ENCODE measurements at places on chromosomes 16 and 17. TPM values are rescaled to one million over a fixed set of nuclear protein-coding genes. Genes with fewer than 3 reads are reported as not detected.
A peak's percentile ranks its signal among the peaks of the same experiment; 100 is the strongest.

GRCh38 chr17:1241929-1242328 lies 28.3 kb upstream of the BHLHA9 start:
- no peak overlapping the region for H3K4me3 ChIP-seq
- DNase-seq = no peak
- no peak overlapping the region for H3K27ac ChIP-seq

GRCh38 chr16:4552541-4552940 lies 3.6 kb upstream of the C16orf96 start:
- H3K27me3 ChIP-seq = no peaks in the 10 kb centered on the region
- no peaks in the 10 kb centered on the region for H3K36me3 ChIP-seq
- H3K4me3 ChIP-seq = no peak overlapping the region
- no peak overlapping the region for H3K27ac ChIP-seq
- H3K4me1 ChIP-seq = no peaks in the 10 kb centered on the region

- no peak overlapping the region for H3K4me3 ChIP-seq
- no peaks in the 10 kb centered on the region for H3K36me3 ChIP-seq
- no peak for DNase-seq
- no peaks in the 10 kb centered on the region for H3K27me3 ChIP-seq
Measured at GRCh38 chr16:53404959-53405358, 29.3 kb upstream of the RBL2 start.

GRCh38 chr17:16929035-16929680 lies 42.8 kb downstream of the TNFRSF13B start:
- no peaks in the 10 kb centered on the region for H3K27me3 ChIP-seq
- H3K27ac ChIP-seq = no peak overlapping the region
- H3K4me3 ChIP-seq = no peak overlapping the region
- H3K36me3 ChIP-seq = no peaks in the 10 kb centered on the region
- no peak for DNase-seq

- DNase-seq = no peak
- no peak overlapping the region for H3K27ac ChIP-seq
- no peak overlapping the region for H3K4me3 ChIP-seq
- H3K36me3 ChIP-seq = no peaks in the 10 kb centered on the region
- H3K27me3 ChIP-seq = no peaks in the 10 kb centered on the region
- no peaks in the 10 kb centered on the region for H3K4me1 ChIP-seq
Measured at GRCh38 chr17:50190603-50191358, 10.7 kb downstream of the COL1A1 start.

GRCh38 chr16:48503779-48504178 lies 106.2 kb downstream of the N4BP1 start:
- DNase-seq = peak; percentile 63
- H3K27me3 ChIP-seq = no peaks in the 10 kb centered on the region
- no peak overlapping the region for H3K4me3 ChIP-seq
- peaks cover 14% of the 10 kb centered on the region for H3K4me1 ChIP-seq
- no peaks in the 10 kb centered on the region for H3K36me3 ChIP-seq
- no peak overlapping the region for H3K27ac ChIP-seq

DNA sequence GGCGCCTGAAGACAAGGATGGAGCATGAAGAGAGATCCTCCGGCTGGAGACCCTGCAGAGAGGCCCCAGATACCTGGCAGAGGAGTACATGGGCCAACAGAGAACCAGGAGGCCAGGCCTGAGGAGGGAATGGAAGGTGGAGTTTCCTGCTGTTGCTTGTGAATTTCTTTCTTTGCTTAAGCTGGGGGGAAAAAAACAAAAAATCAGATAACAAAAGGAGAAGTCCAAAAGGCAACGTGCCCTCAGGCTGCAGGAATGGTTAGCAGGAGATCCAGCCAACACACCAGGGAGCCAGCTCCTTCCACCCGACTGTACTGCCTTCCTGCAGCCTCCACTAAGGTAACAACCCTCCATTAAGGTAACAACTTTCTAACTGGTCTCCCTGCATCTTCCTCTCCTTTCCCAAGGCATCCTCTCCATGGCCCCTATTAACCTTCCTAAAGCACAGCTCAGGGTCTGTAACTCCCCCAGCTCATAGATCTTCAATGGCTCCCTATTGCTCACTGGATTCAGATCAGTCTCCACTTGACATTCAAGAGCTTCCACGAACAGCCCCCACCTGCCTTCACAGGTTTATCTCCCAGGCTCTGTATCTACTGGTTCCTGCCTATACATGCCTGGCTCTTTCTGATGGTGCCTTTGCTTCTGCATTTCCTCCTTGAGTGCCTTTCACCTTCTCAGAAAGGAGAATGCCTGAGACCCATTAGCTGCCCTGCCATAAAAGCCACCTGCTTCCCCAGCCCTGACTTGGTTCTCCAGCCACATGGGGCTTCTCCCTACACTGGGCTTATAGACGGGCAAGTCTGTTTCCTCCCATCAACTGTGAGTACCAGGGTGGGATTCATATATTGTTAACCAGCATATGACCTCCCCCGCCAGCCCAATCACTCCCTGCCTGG lies 725 bp upstream of the ARL5C start:
- H3K27me3 ChIP-seq = no peaks in the 10 kb centered on the region
- H3K27ac ChIP-seq = no peak overlapping the region
- no peak for DNase-seq
- H3K4me1 ChIP-seq = no peaks in the 10 kb centered on the region
- no peaks in the 10 kb centered on the region for H3K36me3 ChIP-seq

DNA sequence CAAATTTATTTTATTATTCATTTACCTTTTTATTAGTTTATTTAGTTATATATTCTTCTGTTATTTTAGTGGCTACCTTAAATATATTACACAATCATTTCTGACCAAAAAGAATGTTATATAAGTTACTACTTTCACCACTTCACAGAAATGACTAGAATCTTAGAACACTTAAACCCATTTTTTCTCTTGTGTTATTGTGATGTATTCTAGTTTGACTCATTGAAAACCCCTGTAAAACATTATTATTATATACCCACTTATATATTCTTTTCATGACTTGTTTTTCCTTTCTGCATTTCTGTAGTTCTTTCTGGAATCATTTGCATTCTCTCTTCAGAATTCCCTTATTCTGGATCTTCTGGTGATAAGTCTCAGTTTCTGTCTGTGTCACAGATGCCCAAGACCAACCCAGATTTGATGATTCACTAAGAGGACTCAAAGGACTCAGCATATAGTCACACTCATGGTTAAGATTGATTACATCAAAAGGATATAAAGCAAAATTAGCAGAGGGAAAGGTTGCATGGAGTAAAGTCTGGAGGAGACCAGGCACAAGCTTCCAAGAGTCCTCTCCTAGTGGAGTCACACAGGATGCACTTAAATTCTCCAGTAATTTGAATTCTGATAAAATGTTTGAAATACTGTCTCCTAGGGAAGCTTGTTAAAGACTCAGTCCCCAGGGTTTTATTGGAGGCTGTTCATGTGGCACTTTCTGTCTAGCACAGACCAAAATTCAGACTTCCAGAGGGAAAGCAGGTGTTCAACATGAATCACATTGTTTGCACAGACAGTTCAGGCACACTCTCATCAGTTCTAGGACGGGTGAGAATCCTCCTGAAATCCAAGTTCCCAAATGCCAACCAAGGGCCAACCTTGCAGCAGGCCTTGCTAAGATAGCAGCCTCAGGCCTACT lies 7.7 kb downstream of the GINS3 start:
- no peak overlapping the region for H3K27ac ChIP-seq
- H3K4me3 ChIP-seq = no peak overlapping the region
- no peaks in the 10 kb centered on the region for H3K27me3 ChIP-seq
- no peak for DNase-seq
- no peaks in the 10 kb centered on the region for H3K4me1 ChIP-seq
- H3K36me3 ChIP-seq = no peaks in the 10 kb centered on the region

DNA sequence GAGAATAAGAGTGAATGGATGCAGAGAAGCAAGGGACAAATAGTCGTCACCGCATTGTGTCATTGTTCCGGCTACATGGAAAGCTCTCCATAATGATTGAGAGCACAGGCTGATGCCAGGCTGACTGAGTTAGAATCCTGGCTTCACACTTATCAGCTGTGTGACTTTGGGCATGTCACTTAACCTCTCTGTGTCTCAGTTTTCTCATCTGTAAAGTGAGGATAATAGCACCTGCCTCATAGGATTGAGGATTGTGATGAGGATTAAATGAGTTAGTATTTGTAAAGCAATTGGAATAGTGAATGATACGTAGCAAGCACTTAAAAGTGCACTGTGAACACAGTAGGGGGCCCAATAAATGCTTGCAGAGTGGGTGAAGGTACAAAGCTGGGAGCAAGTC lies 45.7 kb upstream of the LYRM9 start:
- no peaks in the 10 kb centered on the region for H3K27me3 ChIP-seq
- no peak overlapping the region for H3K27ac ChIP-seq
- H3K4me1 ChIP-seq = no peaks in the 10 kb centered on the region
- no peaks in the 10 kb centered on the region for H3K36me3 ChIP-seq

DNA sequence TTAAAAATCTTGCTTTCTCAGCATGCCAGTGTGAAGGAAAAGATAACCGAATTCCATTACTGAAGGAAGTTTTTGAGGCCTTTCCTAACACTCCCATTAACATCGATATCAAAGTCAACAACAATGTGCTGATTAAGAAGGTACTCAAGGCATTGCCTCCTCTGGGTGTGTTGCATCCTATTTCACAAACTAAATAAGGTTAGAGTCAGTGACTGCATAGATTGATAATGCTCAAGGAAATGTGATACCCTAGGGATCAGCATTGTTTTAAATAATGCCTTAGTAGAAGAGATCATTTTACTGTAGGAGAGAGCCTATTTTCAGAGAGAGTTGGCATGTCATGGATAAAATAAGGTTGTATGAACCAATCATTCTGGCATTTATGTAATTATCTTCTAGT lies 36.8 kb downstream of the GDPD1 start:
- no peak for DNase-seq
- H3K4me1 ChIP-seq = no peaks in the 10 kb centered on the region
- H3K4me3 ChIP-seq = no peak overlapping the region
- no peaks in the 10 kb centered on the region for H3K36me3 ChIP-seq
- H3K27ac ChIP-seq = no peak overlapping the region

DNA sequence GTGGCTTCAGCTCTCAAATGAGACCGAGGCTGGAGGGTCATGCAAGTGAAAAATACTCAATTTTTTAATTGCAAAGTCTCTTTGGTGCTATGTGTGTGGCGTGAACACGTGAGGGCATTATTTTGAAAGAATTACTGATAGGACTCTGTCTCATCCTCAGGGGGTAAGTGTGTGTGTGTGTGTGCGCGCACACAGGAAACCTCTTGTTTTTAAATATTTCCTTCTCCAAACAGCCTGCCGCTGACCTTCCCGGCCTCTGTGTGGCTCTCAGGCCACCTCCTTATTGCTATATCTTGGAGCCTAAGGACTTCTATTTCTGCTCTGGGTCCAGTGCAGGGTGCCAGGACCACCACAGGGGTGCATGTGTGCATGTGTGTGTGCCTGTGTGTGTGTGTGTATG lies 99.7 kb downstream of the CMIP start:
- no peaks in the 10 kb centered on the region for H3K36me3 ChIP-seq
- H3K27ac ChIP-seq = no peak overlapping the region
- H3K4me1 ChIP-seq = peaks cover 23% of the 10 kb centered on the region
- no peak overlapping the region for H3K4me3 ChIP-seq

DNA sequence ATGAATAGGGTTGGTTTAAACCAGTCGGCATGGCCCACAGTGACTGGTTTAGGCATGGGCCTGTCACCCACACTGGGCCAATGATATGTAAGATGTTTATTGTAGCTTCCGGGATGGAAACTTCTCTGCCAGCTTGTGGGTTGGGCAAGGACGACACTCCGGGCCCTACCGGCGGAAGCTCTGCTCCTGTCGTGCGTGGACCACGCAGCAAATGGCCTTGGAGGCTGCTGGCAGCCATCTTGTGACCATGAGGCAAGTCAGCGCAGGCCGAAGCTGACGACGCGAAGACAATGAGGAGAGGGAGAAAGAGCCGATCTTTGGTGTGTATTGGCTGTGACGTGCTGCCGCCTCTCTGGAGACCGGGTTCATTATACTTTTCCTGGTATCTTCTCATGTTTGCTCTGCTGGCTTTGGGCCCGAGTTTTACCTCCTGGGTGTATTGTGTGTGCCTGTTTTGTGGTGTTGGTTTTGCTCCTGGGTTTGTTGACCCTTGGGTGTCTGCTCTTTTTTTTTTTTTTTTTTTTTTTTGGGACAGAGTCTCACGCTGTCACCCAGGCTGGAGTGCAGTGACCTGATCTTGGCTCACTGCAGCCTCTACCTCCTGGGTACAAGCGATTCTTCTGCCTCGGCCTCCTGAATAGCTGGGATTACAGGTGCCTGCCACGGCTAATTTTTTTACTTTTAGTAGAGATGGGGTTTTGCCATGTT lies 15.4 kb downstream of the SLC25A10 start:
- peaks cover 2% of the 10 kb centered on the region for H3K4me1 ChIP-seq
- H3K27me3 ChIP-seq = no peaks in the 10 kb centered on the region
- H3K27ac ChIP-seq = no peak overlapping the region
- no peaks in the 10 kb centered on the region for H3K36me3 ChIP-seq
- no peak overlapping the region for H3K4me3 ChIP-seq

GRCh38 chr17:57916925-57917858 lies 38.0 kb downstream of the CUEDC1 start:
- no peaks in the 10 kb centered on the region for H3K36me3 ChIP-seq
- H3K4me1 ChIP-seq = peaks cover 13% of the 10 kb centered on the region
- no peaks in the 10 kb centered on the region for H3K27me3 ChIP-seq
- H3K27ac ChIP-seq = no peak overlapping the region
- no peak for DNase-seq

GRCh38 chr17:61594294-61594825 lies 3.3 kb upstream of the NACA2 start:
- DNase-seq = no peak
- H3K27me3 ChIP-seq = no peaks in the 10 kb centered on the region
- no peaks in the 10 kb centered on the region for H3K4me1 ChIP-seq
- H3K36me3 ChIP-seq = no peaks in the 10 kb centered on the region
- H3K27ac ChIP-seq = no peak overlapping the region
- no peak overlapping the region for H3K4me3 ChIP-seq

- no peak overlapping the region for H3K27ac ChIP-seq
- no peak overlapping the region for H3K4me3 ChIP-seq
- H3K27me3 ChIP-seq = no peaks in the 10 kb centered on the region
- H3K36me3 ChIP-seq = no peaks in the 10 kb centered on the region
- H3K4me1 ChIP-seq = peaks cover 3% of the 10 kb centered on the region
Measured at GRCh38 chr17:18925187-18925586, 26.8 kb upstream of the SLC5A10 start.

- no peaks in the 10 kb centered on the region for H3K36me3 ChIP-seq
- peaks cover 11% of the 10 kb centered on the region for H3K4me1 ChIP-seq
- H3K27ac ChIP-seq = no peak overlapping the region
- H3K4me3 ChIP-seq = no peak overlapping the region
- H3K27me3 ChIP-seq = no peaks in the 10 kb centered on the region
Measured at GRCh38 chr17:77829843-77830799, 128.4 kb upstream of the TNRC6C start.

- H3K4me1 ChIP-seq = peaks cover 7% of the 10 kb centered on the region
- H3K4me3 ChIP-seq = no peak overlapping the region
- no peak overlapping the region for H3K27ac ChIP-seq
- DNase-seq = no peak
- no peaks in the 10 kb centered on the region for H3K27me3 ChIP-seq
- H3K36me3 ChIP-seq = no peaks in the 10 kb centered on the region
Measured at GRCh38 chr16:81469183-81469677, 24.6 kb downstream of the CMIP start.

GRCh38 chr17:70552230-70552981 lies 383.1 kb downstream of the KCNJ2 start:
- no peaks in the 10 kb centered on the region for H3K36me3 ChIP-seq
- H3K4me3 ChIP-seq = no peak overlapping the region
- no peaks in the 10 kb centered on the region for H3K27me3 ChIP-seq
- no peaks in the 10 kb centered on the region for H3K4me1 ChIP-seq

TBC1D3H gene
- not detected for total RNA-seq

FOXN1 gene
- total RNA-seq = not detected

VASN gene
- total RNA-seq = 45.3 TPM

CYB561 gene
- 23.1 TPM for total RNA-seq

TPSD1 gene
- total RNA-seq = 0.65 TPM

CHD9NB gene
- total RNA-seq = 0.38 TPM

PYY gene
- 0.69 TPM for total RNA-seq

TNK1 gene
- total RNA-seq = 8.3 TPM

TOX3 gene
- 2.0 TPM for total RNA-seq

RND2 gene
- 6.8 TPM for total RNA-seq
